Hindlimb muscle (tissue), 1 donor: ENCODE measurements at places on chromosomes 12 and 14.

DNA sequence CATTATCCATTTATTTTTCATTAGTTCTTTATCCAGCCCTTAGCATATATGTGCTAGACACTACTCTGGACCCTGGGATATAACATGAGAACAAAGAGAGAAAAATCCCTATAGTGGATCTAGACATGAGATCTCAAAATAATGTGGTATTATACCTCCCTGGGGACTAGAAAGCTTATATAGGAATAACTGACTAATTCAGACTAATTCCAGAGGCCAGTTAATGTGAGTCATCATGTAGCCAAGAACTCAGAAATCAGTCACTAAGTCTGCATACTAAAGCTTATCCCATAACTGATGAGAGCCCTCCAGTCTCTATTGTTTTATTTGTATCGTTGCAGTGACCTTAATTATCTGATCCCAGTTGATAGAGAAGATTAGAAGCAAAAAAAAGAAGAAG lies 267.1 kb upstream of the RGS6 start:
- DNase-seq = no peak

DNA sequence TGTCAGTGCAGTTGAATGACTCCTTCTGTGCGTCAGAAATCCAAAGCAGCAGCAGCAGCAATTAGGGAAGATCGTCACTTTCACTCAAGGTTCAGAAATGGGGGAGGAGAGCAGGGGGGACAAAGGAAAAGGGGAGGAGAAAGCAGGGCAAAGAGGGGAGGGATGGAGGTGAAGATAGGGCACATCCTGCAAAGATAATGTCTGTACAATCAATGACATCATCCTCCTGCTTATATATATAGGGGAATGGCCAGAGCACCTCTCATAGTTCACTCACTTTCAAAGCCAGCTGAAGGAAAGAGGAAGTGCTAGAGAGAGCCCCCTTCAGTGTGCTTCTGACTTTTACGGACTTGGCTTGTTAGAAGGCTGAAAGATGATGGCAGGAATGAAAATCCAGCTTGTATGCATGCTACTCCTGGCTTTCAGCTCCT lies at the start of gene NTS:
NTS (plus strand) TSS at position 265 of the 431 bp plus-strand sequence; CDS start at position 374, 109 bp downstream.
- no peak for DNase-seq

DNA sequence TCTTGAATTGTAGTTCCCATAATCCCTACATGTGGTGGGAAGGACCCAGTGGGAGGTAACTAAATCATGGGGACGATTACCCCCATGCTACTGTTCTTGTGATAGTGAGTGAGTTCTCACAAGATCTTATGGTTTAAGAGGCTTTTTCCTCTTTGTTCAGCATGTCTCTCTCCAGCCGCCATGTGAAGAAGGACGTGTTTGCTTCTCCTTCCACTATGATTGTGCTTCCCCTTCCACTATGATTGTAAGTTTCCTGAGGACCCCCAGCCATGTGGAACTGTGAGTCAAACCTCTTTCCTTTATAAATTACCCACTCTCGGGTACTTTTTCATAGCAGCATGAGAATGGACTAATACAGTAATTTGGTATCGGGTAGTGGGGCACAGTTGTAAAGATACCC lies 97.3 kb downstream of the PPP1R12A start:
- no peak for DNase-seq

GRCh38 chr14:50865391-50866076 lies 6.3 kb upstream of the ABHD12B start:
- DNase-seq = no peak

GRCh38 chr12:85572956-85573355 lies 263.3 kb downstream of the RASSF9 start:
- no peak for DNase-seq

DNA sequence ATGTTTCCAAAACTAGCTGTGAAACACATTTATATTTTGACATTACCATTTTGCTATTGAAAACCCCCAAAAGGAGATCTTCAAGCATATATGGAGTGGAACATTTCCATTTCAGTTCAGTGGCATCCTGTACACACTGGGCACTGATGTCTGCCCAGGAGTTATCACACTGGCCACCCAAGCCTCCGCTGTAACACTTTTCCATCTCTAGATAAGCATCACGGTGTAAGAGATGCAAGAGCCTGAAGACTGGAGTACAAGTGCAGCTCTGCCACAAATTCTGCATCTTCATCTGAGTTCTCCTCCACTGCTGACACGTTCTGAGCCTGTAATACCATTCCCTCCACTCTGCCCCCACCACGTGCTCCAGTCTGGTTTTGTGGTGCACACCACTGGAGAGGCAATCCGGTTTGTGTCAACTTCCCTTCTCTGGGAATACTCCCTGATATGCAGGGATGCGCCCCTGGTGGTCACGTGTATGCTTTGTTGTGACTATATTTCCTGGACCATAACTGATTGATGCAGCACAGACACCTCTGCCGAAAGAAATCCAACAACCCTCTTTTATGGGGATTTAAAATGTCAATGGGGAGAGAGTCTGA lies 12.7 kb downstream of the SPTLC2 start:
- DNase-seq = no peak

- peak; percentile 66 for DNase-seq
These were observed 26.4 kb downstream of the TESPA1 start for GRCh38 chr12:54958048-54958658.

GRCh38 chr12:27437839-27438238 lies 8.7 kb upstream of the SMCO2 start:
- no peak for DNase-seq

DNA sequence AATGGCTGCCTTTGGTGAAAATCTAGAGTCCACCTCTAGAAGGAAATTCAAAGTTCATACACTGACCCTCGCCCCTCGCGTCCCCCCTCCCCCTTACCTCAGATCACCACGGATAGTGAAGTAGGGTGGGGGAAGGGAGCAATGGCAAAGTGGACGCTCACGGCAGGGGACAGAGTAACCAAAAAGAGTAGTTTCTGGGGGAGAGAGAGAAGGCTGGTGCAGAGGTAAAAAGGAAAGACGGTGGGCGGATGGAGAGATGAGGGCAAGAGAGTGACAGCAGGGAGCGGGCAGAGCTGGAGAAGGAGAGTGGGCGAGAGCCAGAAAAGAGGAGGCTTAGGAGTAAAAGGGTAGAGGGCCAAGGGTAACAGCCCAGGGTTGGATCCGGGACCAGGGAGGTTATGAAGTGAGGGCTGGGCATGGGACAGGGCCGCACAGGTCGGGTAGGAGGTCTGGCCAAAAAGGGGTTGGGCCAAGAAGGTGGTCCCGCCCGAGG lies 423 bp downstream of the ALDH6A1 start:
- DNase-seq = peak; percentile 15

- DNase-seq = no peak
These were observed 80.6 kb upstream of the DBX2 start for GRCh38 chr12:45131506-45131905.
